ENCODE measurements at places on chromosomes 1 and 21.
A peak's percentile ranks its signal among the peaks of the same experiment; 100 is the strongest.

DNA sequence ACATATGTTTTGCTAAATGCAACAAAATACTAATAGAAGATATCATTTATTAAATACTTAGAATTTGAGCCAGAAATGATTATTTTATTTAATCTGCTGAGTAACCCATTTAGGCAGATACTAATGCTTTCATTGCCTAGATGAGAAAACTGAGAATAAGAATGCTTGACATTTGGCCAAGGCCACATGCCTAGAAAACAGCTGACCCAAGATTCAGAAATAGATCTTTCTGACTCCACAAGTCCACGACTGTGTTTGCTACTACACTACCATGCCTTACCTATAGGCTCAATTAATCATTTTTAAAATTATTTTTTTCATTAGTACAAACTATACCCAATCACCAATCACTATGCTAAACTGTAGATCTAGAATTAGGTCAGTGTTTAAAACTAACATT, 129.7 kb downstream of the ATP1B1 start:
- no peak for DNase-seq

DNA sequence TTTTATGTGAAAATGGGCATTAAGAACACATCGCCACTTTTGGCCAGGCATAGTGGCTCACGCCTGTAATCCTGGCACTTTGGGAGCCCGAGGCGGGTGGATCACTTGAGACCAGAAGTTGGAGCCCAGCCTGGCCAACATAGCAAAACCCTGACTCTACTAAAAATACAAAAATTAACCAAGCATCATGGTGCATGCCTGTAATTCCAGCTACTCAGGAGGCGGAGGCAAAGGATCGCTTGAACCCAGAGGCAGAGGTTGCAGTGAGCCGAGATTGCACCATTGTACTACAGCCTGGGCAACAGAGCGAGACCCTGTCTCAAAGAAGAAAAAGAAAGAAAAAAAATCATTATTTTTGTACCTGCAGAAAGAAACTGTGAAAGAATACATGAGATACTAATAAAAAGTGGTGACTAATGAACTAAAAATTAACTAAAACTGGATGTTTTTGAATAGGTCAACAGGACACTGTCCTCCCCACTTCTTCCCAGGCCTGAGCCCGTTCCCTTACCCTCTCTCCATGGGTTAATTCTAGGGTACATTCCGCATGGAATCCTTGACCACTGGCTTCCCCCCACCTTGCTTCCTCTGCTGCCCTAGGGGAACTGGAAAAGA, 8.3 kb upstream of the TINAGL1 start:
- no peak for DNase-seq

DNA sequence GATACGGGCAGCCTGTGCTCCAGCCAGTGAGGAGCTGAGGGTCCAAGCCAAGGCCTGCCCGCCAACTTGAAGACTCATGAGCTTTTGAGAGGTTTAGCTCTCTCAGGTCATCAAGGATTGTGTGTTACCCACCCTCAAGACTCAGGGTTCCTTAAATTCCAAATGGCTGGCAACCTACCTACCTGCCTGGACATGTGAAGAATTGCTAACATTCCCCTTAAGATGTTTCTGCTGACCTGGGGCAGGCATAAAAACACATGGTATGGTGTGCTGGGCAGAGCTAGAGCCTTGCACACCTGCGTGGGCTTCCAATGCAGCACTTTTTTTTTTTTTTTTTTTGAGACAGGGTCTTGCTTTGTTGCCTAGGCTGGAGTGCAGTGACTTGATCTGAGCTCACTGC, 17.2 kb downstream of the PARP1 start:
- DNase-seq: no peak

DNA sequence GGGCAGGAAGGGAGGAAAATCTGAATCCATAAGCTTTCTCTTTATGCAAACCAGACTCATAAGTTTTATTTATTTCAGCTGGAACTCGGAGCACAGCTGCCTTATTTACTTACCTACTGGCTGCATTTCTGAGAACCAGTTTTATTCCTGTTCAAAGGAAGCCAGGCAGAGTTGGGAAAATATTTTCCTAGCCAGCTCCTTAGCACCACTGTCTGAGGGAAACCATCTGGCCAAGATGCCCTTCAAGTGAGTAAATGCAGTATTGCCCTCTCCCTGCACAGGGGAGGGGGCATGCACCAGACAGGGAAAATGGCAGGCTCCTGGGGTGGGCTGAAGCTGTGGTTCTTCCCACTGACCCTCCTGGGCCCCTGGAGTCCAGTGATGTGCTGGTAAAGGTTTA, 28.9 kb upstream of the FMOD start:
- no peak for DNase-seq

DNA sequence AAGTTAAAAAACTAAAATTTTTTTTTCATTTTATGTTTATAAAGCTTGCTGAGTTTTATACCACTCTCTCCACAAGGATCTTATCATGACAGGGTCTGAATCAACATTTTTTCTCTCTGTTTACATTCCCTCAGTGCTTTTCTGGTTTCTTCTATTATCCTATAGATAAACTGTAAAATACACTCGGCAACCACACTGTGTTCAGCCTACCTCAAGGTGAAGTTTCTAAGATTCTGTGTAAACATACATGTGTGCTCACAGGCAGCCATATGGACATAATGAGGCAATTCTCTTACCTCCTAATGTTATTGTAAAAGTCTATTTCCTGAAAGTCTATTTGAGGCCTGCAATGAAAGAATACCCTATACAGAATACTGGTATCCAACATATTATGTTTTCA, 114.6 kb downstream of the NTPCR start:
- DNase-seq: no peak

DNA sequence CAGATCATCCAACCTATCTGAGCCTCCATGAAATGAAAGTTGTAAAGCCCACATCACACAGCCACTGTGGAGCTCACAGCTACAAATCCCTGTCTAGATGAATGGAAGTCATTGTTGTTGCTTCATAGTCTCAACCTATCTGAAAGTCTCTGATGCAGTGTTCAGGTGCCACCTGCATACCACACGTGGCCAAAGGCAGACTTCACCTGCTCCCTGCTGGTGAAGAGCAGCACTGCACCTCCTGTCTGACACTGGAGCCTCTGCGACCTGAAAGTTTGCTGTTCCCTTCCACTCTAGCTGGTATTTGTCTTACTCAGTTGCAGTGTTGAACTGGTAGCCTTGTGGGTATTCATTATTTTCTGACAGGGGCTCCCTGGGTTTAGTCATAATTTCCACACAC, 18.4 kb downstream of the LORICRIN start:
- DNase-seq: peak; percentile 11

DNA sequence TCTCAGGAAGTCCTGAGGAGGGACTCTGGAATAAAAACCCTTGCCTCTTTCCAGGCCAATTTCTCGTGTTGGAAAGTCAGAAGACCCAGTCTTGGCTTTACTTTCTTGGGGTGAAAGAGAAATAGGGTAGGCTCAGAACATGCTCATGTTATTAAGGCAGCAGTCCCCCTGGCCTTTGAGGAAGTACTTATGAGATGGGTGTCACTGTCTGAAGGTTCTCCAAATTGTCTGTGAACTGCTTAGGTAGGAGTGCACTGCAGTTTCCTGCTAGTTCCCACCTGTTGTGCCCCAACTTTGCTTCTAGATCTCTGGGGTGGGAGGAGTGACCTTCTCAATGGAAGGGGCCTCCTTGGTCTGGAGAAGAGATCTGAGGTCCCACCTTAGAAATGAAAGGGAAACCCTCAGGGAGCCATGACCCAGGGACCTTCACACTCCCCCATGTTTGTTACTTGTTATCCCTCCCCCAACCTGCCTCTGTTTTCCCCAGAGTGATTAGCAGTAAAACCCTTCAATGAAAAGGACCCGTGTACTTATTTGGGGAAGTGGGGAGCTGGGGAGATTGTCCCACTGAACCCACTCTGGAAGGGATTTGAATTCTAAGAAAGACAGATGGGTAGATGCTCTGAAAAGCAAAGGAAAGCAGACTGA, 5.7 kb downstream of the ZNF691 start:
- peak; percentile 9 for DNase-seq

All from NB4 (cell line).